Neural crest cell (in vitro differentiated cells): ENCODE measurements at places on chromosomes 2 and 18. TPM values are rescaled to one million over a fixed set of nuclear protein-coding genes. Genes with fewer than 3 reads are reported as not detected.

DNA sequence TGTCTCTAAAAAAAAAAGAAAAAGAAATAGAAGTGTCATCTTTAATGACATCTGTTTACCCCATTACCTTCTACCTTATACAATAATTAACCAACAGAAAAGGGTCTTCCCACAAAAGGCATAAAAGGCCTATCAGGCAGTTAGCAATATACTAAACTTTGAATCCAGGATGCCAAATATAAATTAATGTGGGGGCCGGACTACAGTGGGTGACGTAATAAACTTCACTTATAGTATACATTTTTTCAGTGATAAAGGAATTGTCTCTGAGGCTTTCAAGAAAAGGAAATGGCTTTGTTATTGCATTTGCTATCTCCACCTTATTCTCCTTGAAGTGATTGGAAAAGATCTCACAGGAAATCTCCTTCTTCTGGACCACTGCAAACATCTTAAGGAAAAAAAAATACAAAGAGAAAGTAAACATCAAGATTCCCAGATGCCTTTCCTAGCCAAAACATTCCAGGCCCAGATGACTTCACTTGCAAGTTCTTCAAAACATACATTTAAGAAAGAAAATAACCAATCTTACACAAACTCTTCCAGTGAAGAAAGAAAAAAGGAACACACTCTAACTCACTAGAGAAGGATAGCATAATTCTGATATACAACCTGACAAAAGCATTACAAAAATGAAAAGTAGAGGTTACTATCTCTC lies 126.2 kb upstream of the CAB39 start:
- DNase-seq, result no peak

GRCh38 chr2:46977280-46977665 lies 61.7 kb upstream of the MCFD2 start:
- DNase-seq, result no peak

The NCK2 gene
- total RNA-seq, result 67.7 and 71.9 TPM in 2 replicates

The STPG4 gene
- 0.26 and 0.34 TPM in 2 replicates for total RNA-seq

The CD8B2 gene
- not detected in 2 replicates for total RNA-seq

The FOXI3 gene
- 0.12 TPM in 1 of 2 replicates, not detected in the other for total RNA-seq

DNA sequence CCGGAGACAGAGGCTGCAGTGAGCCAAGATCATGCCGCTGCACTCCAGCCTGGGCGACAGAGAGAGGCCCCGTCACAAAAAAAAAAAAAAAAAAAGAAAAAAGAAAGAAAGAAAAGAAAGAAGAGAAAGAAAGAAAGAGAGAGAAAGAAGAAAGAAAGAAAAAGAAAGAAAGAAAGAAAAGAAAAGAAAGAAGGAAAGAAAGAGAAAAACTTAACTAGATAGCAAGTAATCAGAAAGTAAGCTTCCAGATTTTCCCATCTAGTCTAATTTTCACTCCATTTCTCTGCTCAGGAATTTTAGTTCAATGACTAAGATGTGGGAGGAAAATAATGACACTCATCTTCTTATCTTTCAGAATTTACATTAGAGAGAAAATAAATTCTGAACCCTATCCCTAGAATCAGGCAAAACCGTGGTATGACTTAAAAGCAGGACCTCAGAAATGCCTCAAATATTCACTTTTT lies 2.4 kb downstream of the GFPT1 start:
- DNase-seq, result no peak

The PROKR1 gene
- total RNA-seq, result 0.09 and 0.16 TPM in 2 replicates

GRCh38 chr2:222315443-222316121 lies 16.8 kb upstream of the PAX3 start:
- DNase-seq, result no peak

DNA sequence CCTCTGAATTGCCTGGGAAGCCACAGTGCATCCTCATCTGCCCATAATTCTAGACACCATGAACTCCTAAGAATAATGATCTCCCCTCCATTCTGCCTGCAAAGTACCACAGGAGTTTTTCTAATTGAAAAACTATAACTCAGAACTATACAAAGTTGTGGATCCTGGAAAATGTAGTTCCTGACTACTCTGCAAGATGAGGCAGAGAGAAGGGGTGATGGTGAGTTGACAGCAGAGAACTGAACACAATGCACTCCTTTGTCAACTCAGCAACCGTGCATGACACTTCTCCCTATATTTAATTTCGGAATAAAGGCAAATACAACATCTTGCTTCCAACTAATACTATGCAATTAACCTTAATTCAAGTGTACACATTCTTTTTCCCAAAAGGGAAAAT lies 471.1 kb upstream of the FAM98A start:
- no peak for DNase-seq

DNA sequence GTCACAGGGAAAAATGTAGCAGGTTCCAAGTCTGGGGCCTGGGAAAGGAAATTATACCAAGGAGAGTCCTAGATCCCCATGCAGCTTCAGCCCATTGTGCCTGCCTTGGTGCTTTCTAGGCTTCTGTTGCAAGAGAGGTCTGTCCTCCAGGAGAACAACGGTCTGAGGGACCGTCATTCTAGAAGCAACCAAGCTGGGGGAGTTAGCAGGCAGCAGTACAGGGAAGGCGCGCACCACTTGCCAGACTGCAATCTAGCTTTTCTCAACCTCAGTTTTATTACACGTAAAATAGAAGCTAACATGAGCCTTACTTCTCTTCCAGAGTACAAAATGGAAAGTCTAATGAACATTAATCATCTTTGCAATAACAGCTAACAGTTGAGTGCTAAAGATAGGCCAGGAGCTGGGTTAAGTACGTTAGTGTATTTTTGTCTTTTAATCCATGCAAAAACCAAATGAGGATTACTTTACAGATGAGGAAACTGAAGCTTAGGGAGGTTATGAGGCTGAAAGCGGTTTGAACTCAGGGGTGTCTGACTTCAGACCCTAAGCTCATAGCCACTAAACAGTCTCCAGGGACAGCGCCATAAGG lies 1.9 kb downstream of the TCF23 start:
- no peak for DNase-seq

The TUBA4B gene
- not detected in 2 replicates for total RNA-seq
